CD4-positive, alpha-beta T cell treated with Interleukin-6 at 100 ng/mL for 8 hours (primary cell): ENCODE measurements at places on chromosomes 12 and 14.

GRCh38 chr12:1403417-1403816 lies 191.0 kb downstream of the FBXL14 start:
- no peak for DNase-seq

DNA sequence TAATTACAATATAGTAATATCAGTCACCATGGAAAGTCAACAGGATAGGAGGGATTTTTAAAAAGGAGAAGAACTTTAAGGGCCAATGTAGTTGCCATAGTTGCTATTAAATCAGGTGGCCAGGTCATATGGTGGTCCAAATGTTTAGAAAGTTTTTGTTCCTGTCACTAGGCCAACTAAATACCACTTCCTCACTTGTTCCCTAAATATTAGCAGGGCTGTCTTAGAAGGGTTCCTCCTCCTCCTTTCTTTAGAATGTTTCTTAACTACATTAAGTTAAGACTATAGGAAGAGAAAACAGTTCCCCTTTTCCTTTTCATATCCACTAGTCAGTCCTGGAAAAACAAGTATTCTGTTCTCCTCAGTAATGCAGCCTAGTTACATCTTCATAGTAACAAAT lies 50.3 kb downstream of the MON2 start:
- DNase-seq, result no peak

DNA sequence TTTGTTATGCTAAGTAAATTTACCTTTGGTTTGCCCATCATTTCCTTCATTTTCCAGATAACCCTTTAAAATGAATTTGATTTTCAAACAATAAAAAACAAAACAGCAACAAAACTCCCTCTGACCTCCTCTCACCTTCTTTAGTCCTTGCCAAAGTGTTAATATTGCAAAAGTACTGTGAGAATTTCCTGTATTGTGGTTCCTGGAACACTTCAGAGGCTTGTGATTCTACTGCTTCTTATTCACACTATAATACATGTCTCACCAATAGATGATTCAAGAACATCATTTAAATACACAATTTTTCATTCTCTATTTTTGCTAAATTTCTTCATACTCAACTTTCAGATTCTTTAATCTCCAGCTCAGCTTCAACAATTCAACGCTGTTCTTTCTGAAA lies at the start of gene KLRD1:
TSS of gene KLRD1 (plus strand) at position 241 of the 400 bp plus-strand sequence. CDS start 208 bp downstream, outside the sequence.
- no peak for DNase-seq

DNA sequence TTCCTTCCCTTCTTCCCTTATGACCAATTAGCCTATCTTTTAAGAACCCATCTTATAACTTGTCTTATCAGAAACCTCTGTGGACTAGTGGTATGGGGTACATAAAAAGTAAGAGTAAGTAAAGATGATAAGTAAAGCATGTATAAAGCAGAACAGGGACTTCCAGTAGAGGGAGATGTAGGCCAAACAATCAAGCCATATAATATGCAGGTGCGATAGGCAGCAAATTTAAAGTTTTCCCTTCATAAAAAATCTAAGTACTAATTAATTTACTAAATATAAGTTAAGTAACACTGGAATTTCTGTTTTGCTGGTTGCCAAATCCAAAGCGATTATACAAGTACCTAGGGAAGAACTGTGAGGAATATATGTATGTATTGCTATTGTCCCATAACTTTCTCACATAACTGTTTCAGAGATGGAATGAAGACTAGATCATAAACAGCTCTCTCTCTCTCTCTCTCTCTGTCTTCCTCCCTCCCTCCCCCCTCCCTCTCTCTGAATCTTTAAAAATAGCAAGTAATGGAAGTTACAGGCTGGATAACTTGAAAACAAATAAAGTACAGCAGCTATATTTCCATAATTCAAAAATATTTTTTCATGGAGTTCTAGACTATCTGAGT lies 25.7 kb downstream of the METTL25 start:
- DNase-seq, result no peak

DNA sequence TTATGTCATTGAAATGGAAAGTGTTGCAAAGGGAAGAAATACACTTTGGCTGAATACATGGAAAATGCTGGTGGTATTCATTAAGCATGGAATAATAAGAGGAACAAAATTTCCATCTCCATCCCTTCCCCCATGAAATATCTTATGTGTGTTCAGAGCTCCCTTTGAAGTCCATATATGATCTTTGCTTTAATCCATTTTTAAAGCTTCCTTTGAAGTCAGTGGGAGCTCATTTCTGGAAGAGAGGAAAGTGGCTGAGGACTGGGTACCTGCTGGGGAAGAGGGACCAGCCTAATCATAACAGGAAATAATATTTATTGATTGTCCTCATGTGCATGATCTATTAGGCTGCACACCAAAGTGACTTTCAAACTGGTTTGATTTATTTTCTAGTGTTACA lies 49.2 kb downstream of the AKAP6 start:
- no peak for DNase-seq

DNA sequence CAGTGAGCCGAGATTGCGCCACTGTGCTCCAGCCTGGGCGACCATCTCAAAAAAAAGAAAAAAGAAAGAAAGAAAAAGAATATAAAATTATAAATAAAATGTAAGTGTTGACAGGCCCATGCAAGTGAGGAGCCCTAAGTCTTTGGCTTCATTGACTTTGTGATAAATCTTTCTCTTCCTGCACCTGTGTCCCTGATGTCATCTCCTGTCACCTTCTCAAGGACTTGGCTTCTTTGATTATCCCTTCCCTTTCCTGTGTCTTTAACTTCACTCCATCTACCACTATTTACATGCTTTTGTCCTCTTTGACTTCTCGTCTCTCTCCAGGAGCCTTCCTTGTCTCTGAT lies 33.6 kb upstream of the WNK1 start:
- no peak for DNase-seq

GRCh38 chr12:67223225-67223624 lies 45.9 kb upstream of the CAND1 start:
- DNase-seq, result no peak

- DNase-seq, result no peak
Measured at GRCh38 chr12:25886396-25886795, 72.1 kb upstream of the RASSF8 start.
